ENCODE measurements at places on chromosomes 16 and 17.

GRCh38 chr16:75193265-75193650, 13.7 kb downstream of the CTRB2 start:
- no peak for DNase-seq

GRCh38 chr17:75601057-75601987, 13.7 kb downstream of the MYO15B start:
- peak; percentile 87 for DNase-seq

DNA sequence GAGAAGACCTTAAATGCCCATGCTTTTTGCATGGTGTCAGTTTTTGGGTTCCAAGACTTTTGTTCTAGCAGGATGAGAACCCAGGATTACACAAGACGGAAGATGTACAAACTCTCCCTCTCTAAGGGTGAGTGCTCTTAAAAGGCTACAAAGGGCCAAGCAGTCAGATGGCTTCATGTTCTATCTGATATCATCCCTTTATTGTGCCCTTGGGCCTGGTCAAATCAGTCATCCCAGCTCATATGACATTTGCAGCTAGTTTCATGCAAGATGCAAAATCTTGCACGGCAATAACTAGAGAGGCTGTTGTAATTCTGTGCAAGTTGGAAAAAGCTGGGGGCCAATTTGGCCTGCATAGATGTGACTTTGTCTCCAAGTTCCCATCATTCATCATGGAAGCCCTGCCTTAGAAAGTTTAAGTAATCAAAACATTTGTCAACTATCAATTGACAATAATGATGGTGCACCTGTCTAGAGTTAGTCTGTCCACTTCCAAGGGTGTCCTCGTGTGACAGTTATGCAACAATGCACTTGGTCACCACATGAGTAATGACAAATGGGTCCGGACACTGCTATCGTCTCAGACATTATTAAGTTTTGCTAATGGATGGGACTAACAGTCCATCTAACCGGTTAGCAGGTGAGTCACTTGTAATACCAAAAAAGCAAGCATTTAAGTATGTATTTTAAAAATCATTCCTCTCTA, 58.6 kb upstream of the ZFHX3 start:
- DNase-seq, result no peak

DNA sequence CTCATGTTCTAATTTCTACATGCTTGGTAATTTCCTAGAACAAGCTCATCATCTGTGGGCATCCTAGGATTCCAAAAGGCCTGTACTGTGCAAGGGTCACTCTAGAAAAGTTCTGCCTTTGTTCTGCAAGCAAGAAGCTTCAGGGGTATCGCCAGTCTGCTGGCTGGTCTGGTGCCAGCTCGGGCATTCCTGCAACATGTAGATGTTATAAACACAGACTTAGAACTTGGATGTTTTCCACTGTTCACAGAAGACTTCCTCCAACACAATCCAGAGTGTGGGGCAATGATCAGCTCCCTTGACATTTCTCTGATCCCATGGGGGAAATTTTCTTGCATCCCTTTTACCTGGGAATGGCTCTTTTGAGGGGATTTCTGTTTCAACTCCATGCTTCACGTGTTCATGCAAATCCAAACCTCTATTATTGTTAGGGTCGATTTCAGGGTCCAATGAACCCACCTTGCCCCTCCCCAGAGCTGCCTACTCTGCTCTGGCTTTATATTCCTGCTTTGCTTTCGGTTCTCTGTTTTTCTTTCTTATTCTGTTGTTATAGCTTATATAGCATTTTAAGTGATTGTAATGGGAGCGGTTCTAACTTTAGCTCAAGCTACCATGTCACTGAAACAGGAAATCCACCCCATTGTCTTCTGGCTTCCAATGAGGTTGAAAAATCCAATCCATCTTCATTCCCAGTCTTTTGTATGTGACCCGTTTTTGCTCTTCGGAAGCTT, 25.3 kb downstream of the UBE2O start:
- no peak for DNase-seq

GRCh38 chr16:47081115-47081514, 62.6 kb downstream of the NETO2 start:
- DNase-seq, result no peak

GRCh38 chr17:68821860-68822696, 133.1 kb downstream of the ABCA8 start:
- DNase-seq, result no peak

GRCh38 chr17:47057830-47058229, 78.8 kb upstream of the RPRML start:
- DNase-seq, result no peak

GRCh38 chr17:38746004-38746848, 1.9 kb downstream of the PCGF2 start:
- peak; percentile 60 for DNase-seq

- DNase-seq, result no peak
Observed at GRCh38 chr17:5877948-5878347, 192.2 kb upstream of the WSCD1 start.

- peak; percentile 93 for DNase-seq
Observed at GRCh38 chr17:78925234-78925633, at the start of gene TIMP2. TIMP2 (minus strand) TSS chr17:78925387; CDS start chr17:78925088, 299 bp downstream.

- DNase-seq, result no peak
Observed at GRCh38 chr17:76566613-76566943, 19.1 kb downstream of the ST6GALNAC2 start.

- DNase-seq, result peak; percentile 58
Observed at GRCh38 chr17:77959926-77960521, 1.5 kb downstream of the TNRC6C start.

DNA sequence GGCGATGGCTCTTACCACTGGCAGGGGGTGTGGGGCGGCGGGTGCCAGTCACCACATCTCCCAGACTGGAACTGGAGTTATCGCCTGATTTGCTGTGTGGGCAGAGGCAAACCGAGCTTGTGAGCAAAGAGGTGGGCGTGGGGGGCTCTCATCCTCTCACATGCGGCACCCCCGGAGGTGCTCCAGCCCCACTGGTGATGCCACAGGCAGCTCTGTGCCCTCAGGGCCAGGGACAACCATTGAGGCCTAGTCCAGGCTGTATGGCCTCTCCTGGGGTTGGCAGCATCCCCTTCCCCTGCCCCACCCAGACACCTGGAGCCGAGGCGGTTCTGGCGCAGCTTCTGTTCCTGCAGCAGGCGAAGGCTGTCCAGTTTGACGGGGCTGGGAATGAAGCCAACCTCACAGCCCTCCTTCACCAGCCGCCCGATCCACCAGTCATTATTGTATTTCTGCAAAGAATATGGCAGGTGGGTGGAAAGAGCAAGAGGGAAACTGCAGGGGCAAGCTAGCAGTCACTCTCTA, 10.9 kb downstream of the CACNB1 start:
- peak; percentile 32 for DNase-seq

- DNase-seq, result no peak
Observed at GRCh38 chr16:70605283-70605657, 41.1 kb upstream of the IL34 start.

DNA sequence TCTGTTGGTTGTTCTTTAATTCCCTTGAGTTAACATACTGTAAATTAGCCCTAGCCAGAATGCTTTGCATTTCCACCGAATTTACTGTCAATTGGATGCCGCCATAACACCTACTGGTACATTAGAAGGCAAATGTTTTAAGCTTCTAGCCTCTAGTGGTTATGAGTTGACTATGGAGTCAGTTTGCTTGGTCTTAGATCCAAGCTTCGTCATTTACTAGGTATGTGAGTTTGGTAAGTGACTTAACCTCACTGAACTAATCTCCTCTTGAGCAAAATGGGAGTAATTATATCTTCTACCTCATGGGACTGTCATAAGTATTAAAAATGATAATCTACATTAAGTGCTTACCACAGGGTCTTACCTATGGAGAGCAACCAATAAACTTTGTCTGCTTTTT, 20.4 kb upstream of the CDH11 start:
- no peak for DNase-seq

GRCh38 chr17:40175928-40176753, 1.1 kb upstream of the RAPGEFL1 start:
- DNase-seq, result peak; percentile 71

GRCh38 chr17:28572259-28573039, 1.1 kb upstream of the PIGS start:
- DNase-seq, result peak; percentile 21

- no peak for DNase-seq
Observed at GRCh38 chr17:58315750-58316149, 12.8 kb downstream of the TSPOAP1 start.

- peak; percentile 78 for DNase-seq
Observed at GRCh38 chr16:47142821-47143676, 696 bp downstream of the NETO2 start.

All from NCI-H69 (cell line).